Transverse colon (tissue), 4 donors: ENCODE measurements at places on chromosomes 1 and 21.

DNA sequence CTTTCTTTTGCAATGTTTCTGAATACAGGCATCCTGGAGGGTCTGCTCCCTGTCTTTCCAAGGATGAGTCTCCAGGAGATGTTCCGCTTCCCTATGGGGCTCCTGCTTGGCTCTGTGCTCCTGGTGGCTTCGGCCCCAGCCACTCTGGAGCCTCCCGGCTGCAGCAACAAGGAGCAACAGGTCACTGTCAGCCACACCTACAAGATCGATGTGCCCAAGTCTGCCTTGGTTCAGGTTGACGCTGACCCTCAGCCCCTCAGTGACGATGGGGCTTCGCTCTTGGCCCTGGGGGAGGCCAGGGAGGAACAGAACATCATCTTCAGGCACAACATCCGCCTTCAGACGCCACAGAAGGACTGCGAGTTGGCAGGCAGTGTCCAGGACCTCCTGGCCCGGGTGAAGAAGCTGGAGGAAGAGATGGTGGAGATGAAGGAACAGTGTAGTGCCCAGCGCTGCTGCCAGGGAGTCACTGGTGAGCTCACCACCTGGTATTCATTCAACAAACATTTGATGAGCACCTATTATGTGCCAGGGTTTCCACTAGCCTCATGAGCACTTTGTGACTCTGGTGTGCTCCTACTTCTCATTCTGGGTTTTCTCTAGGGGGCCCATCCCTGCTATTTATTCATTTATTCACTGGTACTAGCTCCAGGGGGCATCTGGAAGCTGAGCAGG lies 9.9 kb downstream of the TNN start:
- DNase-seq: no peak

DNA sequence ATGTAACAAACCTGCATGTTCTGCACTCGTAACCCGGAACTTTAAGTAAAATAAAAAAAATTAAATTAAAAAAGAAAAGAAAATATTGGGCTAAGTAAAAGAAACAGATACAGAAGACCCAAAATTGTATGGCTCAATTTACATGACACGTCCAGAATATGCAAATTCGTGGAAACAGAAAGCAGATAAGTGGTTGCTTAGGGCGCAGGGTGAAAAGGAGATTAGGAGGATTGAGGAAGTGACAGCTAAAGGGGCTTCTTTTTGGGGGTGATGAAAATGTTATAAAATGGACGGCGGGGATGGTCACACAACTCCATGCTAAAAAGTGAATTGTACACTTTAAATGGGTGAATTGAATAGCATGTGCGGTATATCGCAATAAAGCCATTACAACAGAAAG lies 27.4 kb upstream of the ZBTB21 start:
- no peak for DNase-seq

GRCh38 chr1:76938304-76938703 lies 71.0 kb downstream of the ST6GALNAC5 start:
- DNase-seq: no peak

DNA sequence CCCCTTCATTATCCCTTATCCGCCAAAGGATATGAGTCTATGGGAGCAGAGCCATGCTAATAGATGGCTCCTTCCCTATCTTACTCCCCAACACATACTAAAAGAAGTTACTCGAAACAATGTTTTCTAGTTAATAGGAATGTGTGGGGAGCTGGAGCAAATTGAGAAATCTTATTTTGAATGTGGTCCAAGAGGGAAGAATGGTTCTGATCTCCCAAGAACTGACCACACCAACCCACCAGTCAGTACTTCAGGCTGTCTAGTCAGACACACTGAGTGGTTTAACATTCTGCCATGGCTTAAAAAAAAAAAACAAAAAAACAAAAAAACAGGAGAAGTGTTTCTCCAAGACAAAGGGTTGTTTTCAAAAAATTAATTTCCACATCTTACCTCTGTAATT lies 31.5 kb upstream of the DNASE2B start:
- no peak for DNase-seq

- peak; percentile 21 for DNase-seq
These were observed 1.5 kb downstream of the LRRC8D start for GRCh38 chr1:89822109-89822962.

GRCh38 chr1:9014475-9015375 lies 11.5 kb downstream of the SLC2A7 start:
- DNase-seq: no peak

GRCh38 chr1:52141513-52142219 lies at the start of gene ZFYVE9:
Gene ZFYVE9 (plus strand): TSS chr1:52142089. CDS start chr1:52233207, 91,118 bp downstream.
- DNase-seq: peak; percentile 80

GRCh38 chr1:1318131-1318652 lies 6.3 kb downstream of the INTS11 start:
- DNase-seq: peak; percentile 80

- DNase-seq: no peak
These were observed 28.8 kb upstream of the LRP8 start for GRCh38 chr1:53356637-53357036.

- no peak for DNase-seq
These were observed 9.0 kb upstream of the IFFO2 start for GRCh38 chr1:18965206-18966173.

DNA sequence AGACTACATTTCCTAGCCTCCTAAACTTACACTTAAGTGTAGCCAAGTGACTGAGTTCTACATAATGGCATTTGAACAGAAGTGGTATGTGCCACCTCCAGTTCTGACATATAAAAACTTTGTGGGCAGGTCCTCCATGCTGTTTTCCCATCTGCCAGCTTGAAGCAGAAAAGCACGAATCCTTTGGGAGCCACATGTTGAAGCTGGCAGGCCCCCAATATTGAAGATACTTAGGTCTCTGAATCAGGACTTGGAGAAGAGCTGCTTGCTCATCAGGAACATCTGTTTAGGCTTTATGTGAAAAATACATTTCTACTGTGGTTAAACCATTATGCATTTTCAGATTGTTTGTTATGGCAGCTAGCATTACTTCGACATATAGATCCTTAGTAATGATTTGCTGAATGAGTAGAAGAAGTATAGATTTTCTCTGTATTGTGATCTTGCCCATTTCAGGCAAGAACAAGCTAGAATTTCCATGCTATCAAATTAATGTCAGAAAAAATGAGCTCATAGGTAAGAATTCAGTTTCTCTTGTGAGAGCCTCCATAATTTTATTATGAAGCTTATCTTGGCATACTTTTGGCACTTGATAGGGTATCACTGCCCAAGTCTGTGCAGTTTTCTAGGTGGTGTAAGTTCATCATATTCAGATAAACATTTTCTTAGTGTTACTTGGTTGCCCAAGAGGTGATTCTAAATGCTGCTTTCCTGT lies 68.4 kb downstream of the GDAP2 start:
- DNase-seq: no peak

DNA sequence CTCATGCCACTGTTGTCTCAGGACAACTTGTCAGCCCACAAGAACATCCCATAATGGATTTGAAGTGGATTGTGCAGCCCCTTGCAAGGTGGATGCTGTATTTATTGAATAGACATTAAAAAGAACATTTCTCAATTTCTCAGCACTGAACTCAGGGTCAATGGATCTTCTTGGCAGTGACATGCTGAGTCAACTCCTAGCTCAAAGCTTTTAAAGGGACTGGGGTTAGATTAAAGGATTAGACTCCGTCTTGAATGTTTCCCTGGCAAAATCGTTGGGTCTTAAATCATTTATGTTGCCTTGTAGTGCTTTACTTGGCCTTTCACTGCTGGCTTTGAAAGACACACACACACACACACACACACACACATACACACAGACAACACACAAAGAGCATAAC lies 221.6 kb upstream of the PBX1 start:
- no peak for DNase-seq

- no peak for DNase-seq
These were observed 163.3 kb downstream of the NRIP1 start for GRCh38 chr21:14901482-14901958.

DNA sequence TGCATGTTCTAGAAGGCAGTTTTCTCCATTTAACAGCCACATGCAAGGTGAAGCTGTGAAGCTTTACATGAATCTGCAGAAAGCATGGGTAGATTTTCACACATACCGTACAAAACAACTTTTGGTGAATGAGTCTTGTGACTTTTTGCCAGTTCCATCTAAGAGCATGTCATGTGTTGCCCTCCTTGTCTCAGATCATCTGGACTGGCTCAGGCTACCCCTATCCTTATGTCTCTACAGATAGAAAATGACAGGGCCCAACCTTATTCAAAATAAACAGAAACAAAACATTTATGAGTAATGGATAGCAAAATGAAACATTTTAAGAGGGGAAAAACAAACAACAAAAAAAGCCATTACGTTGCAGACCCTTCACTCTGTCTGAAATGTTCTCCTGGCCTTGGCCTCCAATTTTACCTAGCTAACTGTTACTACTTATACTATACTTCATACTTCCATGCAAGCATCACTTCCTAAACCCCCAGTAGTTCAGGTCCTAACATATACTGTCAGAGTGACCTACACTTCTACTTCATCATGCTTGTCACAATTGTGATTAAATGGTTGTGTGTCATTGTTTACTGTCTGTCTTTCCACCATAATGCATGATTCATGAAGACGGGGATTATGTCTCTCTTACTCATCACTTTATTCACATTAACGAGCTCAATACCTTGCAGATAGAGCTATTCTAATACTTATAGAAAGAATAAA lies 39.0 kb downstream of the LRRC8C start:
- no peak for DNase-seq

DNA sequence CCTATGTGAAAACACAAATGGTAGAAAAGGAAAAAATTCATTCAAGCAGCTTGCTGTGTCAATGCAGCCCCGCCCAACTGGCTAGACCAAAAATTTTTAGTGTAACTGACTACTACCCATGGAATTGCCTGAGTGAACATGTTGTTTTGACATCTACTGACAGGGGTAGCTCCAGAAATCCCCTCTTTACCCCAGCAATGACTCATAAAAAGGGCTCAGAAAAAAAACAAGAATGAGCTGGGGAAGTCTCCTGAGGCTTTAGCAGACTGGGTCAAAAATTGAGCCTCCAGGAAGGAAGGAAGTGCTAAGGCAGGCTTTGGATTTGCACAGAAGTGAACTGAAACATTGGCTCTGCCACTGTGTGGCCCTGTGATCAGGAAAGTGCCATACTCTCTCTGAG lies 24.4 kb upstream of the FGGY start:
- no peak for DNase-seq

DNA sequence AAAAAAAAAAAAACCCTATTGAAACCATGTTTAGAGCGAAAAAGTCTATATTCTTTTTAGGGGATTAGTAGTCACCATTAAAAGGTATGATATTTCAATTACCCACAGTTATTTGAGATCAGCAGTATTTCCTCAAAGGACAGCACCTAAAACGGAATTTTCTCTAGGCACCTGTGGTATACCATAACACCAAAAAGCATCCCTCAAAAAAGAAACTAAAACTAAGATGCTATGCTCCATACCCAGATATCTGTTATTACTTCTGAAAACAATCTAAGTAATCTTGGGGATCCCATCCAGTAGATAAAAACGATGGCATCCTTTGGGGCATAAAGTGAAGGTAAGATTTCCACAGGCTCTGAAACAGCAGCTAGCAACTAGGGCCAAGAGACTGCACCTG lies 89.0 kb downstream of the RERE start:
- DNase-seq: no peak

- no peak for DNase-seq
These were observed 13.0 kb upstream of the KCNC4 start for GRCh38 chr1:110196917-110197765.

- no peak for DNase-seq
These were observed 5.0 kb upstream of the SRSF4 start for GRCh38 chr1:29186707-29187106.

- DNase-seq: no peak
These were observed 193.0 kb upstream of the DPYD start for GRCh38 chr1:98113811-98114210.

- no peak for DNase-seq
These were observed 52.9 kb downstream of the HMGB4 start for GRCh38 chr1:33916786-33917185.

DNA sequence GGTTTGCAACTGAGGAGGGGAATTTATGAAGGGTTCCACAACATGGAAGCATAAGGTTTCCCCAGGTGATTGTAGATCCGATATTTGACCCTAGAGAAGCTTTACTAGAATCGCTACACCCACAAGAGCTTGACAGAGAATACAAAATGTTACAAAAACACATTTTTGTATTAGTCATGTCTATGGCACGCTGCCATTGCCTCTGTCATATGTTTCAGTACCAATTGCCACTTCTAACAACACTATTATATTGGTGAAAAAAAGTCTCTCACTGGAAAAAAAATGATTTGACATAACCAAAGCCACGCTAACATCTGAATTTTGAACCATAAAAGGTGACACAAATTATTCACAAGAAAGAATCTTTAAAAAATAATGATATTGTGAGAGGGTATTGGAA lies 214.5 kb downstream of the KCNT2 start:
- no peak for DNase-seq

GRCh38 chr1:187143783-187144182 lies 315.0 kb downstream of the PLA2G4A start:
- no peak for DNase-seq

DNA sequence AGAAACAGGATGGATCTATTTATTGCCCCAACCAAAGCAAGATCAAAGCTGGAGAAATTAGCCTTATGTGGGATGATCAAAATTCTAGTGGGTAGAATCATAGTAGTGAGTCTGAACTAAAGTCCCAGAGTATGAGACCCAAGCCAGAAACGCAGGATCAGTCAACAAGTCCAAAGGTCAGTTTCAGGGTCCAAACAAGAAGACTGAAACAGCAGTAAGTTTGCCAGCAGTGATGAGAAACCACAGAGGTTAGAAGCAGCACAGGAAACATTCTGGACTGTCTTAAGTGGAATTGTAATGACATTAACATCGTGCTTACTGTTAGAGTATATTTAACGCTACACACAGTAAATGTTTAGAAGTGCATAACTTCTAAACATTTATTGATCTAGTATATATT lies 251.0 kb downstream of the LRRIQ3 start:
- DNase-seq: no peak

GRCh38 chr1:40612345-40612831 lies 53.1 kb downstream of the RIMS3 start:
- peak; percentile 80 for DNase-seq

DNA sequence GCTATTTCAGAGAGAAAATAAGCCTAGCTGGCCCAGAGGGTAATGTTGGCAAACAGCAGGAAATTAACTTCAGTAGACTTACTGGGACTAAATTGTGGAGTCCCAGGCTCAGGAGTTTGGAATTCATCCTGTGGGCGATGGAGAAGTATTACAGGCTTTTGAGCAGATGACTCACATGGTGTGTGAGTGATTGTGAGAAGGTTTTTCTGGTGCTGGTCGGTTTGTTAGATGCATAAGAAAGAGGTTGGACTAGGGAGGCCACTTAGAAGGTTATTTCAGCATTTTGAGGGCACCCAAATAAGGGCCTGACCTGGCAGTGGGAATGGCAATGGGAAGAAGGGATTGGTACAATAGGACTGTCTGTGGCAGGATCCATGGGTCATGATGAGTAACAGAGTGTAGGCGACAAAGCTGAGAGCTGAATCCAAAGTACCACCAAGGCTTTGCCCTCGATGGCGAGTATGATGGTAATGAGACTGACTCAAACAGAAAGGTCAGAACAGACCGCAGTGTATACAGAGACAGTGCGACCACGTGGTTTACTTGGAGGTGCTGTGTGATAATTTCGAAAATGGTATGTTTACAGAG lies 69.2 kb upstream of the KIF26B start:
- no peak for DNase-seq

GRCh38 chr1:74343216-74343615 lies 108.0 kb downstream of the TNNI3K start:
- DNase-seq: no peak
